Smooth muscle cell of the coronary artery (primary cell): ENCODE measurements at places on chromosomes 6 and 20. TPM values are rescaled to one million over a fixed set of nuclear protein-coding genes. Genes with fewer than 3 reads are reported as not detected.

TMX4 gene
- total RNA-seq = 12.3 and 29.4 TPM in 2 replicates

MYH7B gene
- total RNA-seq = under 0.01 and 0.47 TPM in 2 replicates

MAP3K7 gene
- total RNA-seq = 16.5 and 25.9 TPM in 2 replicates

RIPPLY2 gene
- total RNA-seq = under 0.01 TPM in 1 of 2 replicates, not detected in the other

SLC22A3 gene
- 0.23 and 13.5 TPM in 2 replicates for total RNA-seq

SLC23A2 gene
- total RNA-seq = 6.4 and 20.5 TPM in 2 replicates

ATP6V1G2 gene
- total RNA-seq = 2.6 and 6.0 TPM in 2 replicates

MCHR2 gene
- total RNA-seq = not detected in 2 replicates

EYA4 gene
- under 0.01 and 3.3 TPM in 2 replicates for total RNA-seq

DOP1A gene
- 20.5 and 43.5 TPM in 2 replicates for total RNA-seq

TMEM170B gene
- 0.45 and 1.1 TPM in 2 replicates for total RNA-seq

ANKRD66 gene
- total RNA-seq = not detected in 2 replicates

RALGAPB gene
- total RNA-seq = 18.3 and 18.9 TPM in 2 replicates

RAET1L gene
- not detected in 2 replicates for total RNA-seq

AKAP12 gene
- total RNA-seq = 65.8 and 71.0 TPM in 2 replicates

BIRC7 gene
- 0.23 TPM in 1 of 2 replicates, not detected in the other for total RNA-seq

TRIM26 gene
- total RNA-seq = 18.6 and 21.9 TPM in 2 replicates

KHDC1 gene
- 3.2 and 5.4 TPM in 2 replicates for total RNA-seq

FRK gene
- 0.47 and 2.0 TPM in 2 replicates for total RNA-seq

PCSK2 gene
- not detected in 2 replicates for total RNA-seq

CD83 gene
- total RNA-seq = 0.45 and 1.1 TPM in 2 replicates

MUC22 gene
- not detected in 2 replicates for total RNA-seq

NRN1 gene
- 0.15 and 8.7 TPM in 2 replicates for total RNA-seq

KLC4 gene
- 15.2 and 23.5 TPM in 2 replicates for total RNA-seq

SLC22A16 gene
- not detected in 2 replicates for total RNA-seq

CHMP4B gene
- total RNA-seq = 32.1 and 38.7 TPM in 2 replicates

SAMD3 gene
- total RNA-seq = 8.5 and 19.0 TPM in 2 replicates

RNGTT gene
- 8.9 and 18.0 TPM in 2 replicates for total RNA-seq

HRH3 gene
- total RNA-seq = not detected in 2 replicates

CYP39A1 gene
- under 0.01 and 2.1 TPM in 2 replicates for total RNA-seq

SMLR1 gene
- not detected in 2 replicates for total RNA-seq

SLC25A27 gene
- total RNA-seq = 0.75 and 17.0 TPM in 2 replicates

COL11A2 gene
- 0.08 and 0.12 TPM in 2 replicates for total RNA-seq

KATNA1 gene
- 23.9 and 32.2 TPM in 2 replicates for total RNA-seq

SALL4 gene
- total RNA-seq = 0.12 and 0.15 TPM in 2 replicates

JAG1 gene
- total RNA-seq = 126 and 252 TPM in 2 replicates

MAFB gene
- total RNA-seq = 0.23 and 3.2 TPM in 2 replicates

ANGPT4 gene
- total RNA-seq = not detected in 2 replicates

MACROD2 gene
- 0.38 and 4.0 TPM in 2 replicates for total RNA-seq

DLK2 gene
- 0.23 and 0.47 TPM in 2 replicates for total RNA-seq

FAM83D gene
- 1.5 and 5.6 TPM in 2 replicates for total RNA-seq

SPATS1 gene
- total RNA-seq = not detected in 2 replicates

CD109 gene
- 5.2 and 18.0 TPM in 2 replicates for total RNA-seq

SIRPA gene
- 6.0 and 8.2 TPM in 2 replicates for total RNA-seq

WASF1 gene
- total RNA-seq = 4.7 and 5.2 TPM in 2 replicates

CDH26 gene
- under 0.01 and 0.23 TPM in 2 replicates for total RNA-seq
